Endothelial cell of umbilical vein (primary cell): ENCODE measurements at places on chromosomes 3 and 15.
A peak's percentile ranks its signal among the peaks of the same experiment; 100 is the strongest.

DNA sequence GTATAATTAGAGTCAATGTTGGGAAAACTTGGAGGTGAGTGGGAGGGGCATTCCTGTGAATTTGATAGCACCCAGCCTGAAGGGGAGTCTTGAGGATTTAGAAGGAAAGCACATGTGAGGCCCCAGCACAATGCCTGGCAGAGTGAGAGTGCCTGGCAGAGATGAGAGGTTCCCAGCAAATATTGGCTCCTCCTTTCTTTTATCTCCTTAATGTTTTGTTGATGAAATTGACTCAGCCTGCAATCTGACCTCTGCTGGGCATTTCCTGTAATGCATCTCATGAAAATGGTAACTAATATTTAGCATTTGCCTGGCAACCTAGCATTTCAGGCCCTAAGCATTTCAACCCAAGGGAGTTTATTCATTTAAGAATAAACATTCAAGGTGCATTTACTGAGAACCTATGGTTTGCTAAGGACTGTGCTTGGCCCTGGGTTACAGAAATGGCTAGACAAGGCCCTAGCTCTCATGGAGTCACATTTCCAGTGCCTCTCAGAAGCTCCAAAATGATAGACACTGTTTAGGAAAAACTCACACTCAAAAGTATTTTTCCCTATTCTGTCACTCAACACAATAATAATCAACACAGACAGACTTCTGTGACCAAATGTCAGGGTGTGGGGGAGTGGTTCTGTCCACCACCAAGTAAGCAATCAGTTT is 19.0 kb downstream of the PDHB start:
- H3K4me3 ChIP-seq = no peak overlapping the region
- no peak overlapping the region for H3K27ac ChIP-seq
- DNase-seq = peak; percentile 79
- H3K4me1 ChIP-seq = no peaks in the 10 kb centered on the region

GRCh38 chr3:35137612-35138011 is 501.7 kb upstream of the ARPP21 start:
- no peak overlapping the region for H3K27ac ChIP-seq
- H3K4me3 ChIP-seq = no peak overlapping the region
- H3K4me1 ChIP-seq = no peaks in the 10 kb centered on the region
- DNase-seq = no peak
- H3K27me3 ChIP-seq = no peaks in the 10 kb centered on the region

GRCh38 chr3:115239717-115240116 is 92.6 kb upstream of the ZBTB20 start:
- no peaks in the 10 kb centered on the region for H3K36me3 ChIP-seq
- H3K27me3 ChIP-seq = no peaks in the 10 kb centered on the region
- H3K4me3 ChIP-seq = no peak overlapping the region
- peak overlapping the region; percentile 70 for H3K27ac ChIP-seq
- H3K4me1 ChIP-seq = peaks cover 20% of the 10 kb centered on the region
- DNase-seq = peak; percentile 99

DNA sequence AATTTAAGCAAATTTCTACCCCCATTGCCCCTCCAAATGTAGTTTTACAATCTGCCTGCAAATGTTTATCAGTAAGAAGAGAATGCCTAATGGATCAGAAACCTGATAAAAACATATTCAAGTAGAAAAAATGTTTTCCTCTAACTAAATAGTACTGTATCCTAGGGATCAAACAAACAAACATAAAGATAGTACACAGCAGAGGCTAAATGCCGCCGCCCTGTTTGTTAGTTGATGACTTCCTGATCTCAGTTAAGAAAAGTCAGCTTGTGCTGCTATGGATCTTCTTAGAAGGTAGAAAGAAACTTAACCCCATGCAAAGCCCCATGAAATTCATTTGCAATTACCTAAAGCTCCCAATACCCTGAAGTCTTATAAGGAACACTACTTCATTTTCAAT is 387.3 kb upstream of the THBS1 start:
- no peak for DNase-seq
- H3K4me1 ChIP-seq = peaks cover 39% of the 10 kb centered on the region
- no peak overlapping the region for H3K27ac ChIP-seq
- H3K27me3 ChIP-seq = no peaks in the 10 kb centered on the region
- H3K36me3 ChIP-seq = no peaks in the 10 kb centered on the region

GRCh38 chr3:192833177-192833890 is 84.3 kb downstream of the MB21D2 start:
- H3K27me3 ChIP-seq = no peaks in the 10 kb centered on the region
- H3K4me1 ChIP-seq = peaks cover 11% of the 10 kb centered on the region
- no peak overlapping the region for H3K27ac ChIP-seq

DNA sequence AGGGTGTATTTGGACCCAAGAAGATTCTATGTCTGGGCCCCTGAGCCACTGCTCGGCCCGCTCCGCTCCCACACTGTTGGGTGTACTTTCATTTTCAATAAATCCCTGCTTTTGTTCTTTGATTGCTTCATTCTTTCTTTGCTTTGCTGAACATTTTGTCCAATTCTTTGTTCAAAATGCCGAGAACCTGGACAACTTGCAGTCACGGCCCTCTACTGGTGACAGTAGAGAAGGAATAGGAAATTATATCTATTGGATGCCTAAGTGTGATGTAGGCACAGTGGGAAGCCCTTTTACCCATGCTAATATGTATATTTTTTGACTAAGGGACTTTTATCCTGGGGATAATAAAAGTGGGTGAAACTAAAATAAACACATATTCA is 340.8 kb downstream of the LRRC3B start:
- H3K27me3 ChIP-seq = no peaks in the 10 kb centered on the region
- H3K27ac ChIP-seq = no peak overlapping the region
- H3K4me3 ChIP-seq = no peak overlapping the region
- peaks cover 2% of the 10 kb centered on the region for H3K4me1 ChIP-seq
- no peaks in the 10 kb centered on the region for H3K36me3 ChIP-seq

DNA sequence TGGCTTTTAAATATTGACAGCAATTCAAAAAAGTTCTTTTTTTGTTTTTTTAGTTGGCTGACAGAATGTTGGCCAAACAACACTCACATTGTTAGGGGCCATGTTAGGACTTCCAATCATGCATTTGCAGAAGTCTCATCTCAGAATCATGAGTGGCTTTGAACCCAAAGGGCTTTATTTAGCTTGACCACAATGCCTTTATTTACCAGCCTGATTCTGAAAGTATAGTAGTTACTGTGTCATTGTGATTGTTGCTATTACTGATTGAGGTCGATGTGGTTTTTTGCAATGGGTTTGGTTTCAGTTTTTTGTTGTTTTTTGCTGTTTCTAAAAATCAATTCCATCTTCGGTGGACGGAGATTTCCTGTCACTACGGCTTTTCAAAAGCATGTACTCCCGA is 7.2 kb downstream of the GLDN start:
- DNase-seq = no peak
- H3K36me3 ChIP-seq = no peaks in the 10 kb centered on the region
- H3K27ac ChIP-seq = no peak overlapping the region
- peaks cover 70% of the 10 kb centered on the region for H3K27me3 ChIP-seq

DNA sequence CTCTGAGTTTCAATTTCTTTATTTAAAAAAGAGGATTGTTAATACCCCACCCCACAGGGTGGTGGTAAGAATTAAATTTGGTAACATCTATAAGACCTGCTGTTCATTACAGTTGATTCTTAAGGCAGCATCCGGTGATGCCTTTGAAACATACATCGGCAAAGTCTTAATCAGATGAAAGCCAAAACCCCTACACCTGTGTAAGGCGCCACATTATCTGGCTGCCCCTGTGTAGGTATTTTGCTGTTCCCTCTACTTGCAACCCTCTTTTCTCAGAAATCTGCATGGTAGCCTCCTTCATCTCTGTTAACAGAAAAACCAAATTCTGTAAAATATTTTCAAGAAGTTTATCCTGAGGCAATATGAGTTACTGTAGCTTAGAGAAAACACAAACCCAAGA is 90.0 kb downstream of the ST6GAL1 start:
- DNase-seq = no peak
- H3K27me3 ChIP-seq = no peaks in the 10 kb centered on the region

DNA sequence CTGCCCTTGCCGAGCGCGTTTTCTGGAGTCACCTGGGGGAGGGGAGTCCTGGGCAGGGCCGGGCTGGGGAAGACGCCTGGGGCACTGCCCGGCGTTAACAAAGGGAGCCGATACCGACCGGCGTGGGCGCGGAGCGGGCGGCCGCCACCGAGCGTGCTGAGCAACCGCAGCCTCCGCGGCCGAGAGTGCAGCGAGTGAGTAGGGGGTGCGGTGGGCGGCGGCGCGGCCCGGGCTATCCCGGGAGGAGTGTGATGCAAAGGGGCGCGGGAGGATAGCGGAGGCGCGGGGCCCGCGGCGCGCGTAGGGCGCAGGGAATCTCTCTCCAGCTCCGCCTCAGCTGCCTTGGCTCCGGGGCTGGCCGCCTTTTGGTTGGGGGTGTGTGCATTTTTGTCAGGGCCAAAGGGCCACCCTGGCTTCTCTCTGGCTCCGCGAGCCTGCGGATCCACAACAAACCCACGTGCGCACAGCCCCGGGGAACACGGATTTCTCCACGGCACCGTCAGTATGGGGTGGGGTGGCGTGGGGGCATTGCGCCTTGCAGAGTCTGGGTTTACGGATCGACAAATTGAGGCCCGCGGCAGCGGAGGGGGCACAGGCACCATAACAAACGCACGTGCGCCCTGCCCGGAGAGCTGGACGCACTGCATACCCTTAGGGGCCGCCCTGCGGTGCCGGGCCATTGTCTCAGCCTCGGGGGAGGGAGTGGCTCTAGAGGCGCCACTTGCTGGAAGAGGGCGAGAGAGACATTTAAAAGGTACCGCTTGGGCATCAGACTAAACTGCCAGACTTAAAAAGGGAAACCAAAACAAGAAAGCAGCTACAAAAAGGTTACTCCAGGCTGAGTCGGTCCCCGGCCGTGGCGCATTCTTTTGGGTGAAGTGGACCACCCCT is 560 bp downstream of the ST6GAL1 start:
- H3K4me3 ChIP-seq = peak overlapping the region; percentile 96
- H3K27ac ChIP-seq = peak overlapping the region; percentile 53
- H3K4me1 ChIP-seq = peaks cover 26% of the 10 kb centered on the region
- no peaks in the 10 kb centered on the region for H3K27me3 ChIP-seq

GRCh38 chr3:38549082-38549481 is 52.9 kb downstream of the EXOG start:
- no peaks in the 10 kb centered on the region for H3K27me3 ChIP-seq
- no peak overlapping the region for H3K27ac ChIP-seq
- no peak for DNase-seq
- no peaks in the 10 kb centered on the region for H3K36me3 ChIP-seq

DNA sequence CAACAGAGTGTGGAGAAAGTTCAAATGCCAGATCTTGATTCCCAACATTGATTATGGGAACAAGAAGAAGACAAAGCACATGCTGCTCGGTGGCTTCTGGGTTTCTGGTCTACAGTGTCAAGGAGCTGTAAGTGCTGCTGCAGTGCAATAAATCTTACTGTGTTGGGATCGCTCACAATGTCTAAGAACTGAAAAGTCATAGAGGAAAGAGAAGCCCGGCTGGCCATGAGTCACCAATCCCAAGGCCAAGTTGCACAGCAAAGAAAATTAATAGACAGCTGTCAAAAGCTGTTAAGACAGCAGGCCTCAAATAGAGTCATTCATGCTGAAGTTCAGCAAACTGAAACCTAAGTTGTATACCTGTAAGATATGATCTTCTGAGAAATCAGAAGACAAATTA is 33.2 kb upstream of the SPPL2A start:
- H3K36me3 ChIP-seq = no peaks in the 10 kb centered on the region
- peaks cover under 1% of the 10 kb centered on the region for H3K27me3 ChIP-seq
- H3K4me3 ChIP-seq = no peak overlapping the region
- no peaks in the 10 kb centered on the region for H3K4me1 ChIP-seq
